CD8-positive, alpha-beta memory T cell (primary cell): ENCODE measurements at places on chromosomes 11 and 22. TPM values are rescaled to one million over a fixed set of nuclear protein-coding genes. Genes with fewer than 3 reads are reported as not detected.
A peak's percentile ranks its signal among the peaks of the same experiment; 100 is the strongest.

Gene FOLH1
- not detected for total RNA-seq

Gene SAA4
- not detected for total RNA-seq

Gene CDCA5
- total RNA-seq: 94.9 TPM

Gene GPHA2
- total RNA-seq: not detected

Gene NCAPD3
- 76.7 TPM for total RNA-seq

Gene GGT1
- 36.9 TPM for total RNA-seq

Gene ACTN3
- total RNA-seq: 0.33 TPM

Gene MRGPRX3
- total RNA-seq: not detected

Gene CLDN5
- total RNA-seq: not detected

GRCh38 chr22:22546490-22546889, 12.6 kb downstream of the PRAME start:
- no peaks in the 10 kb centered on the region for H3K27me3 ChIP-seq
- no peak overlapping the region for H3K27ac ChIP-seq
- H3K4me1 ChIP-seq: no peaks in the 10 kb centered on the region
- no peak for DNase-seq
- no peaks in the 10 kb centered on the region for H3K36me3 ChIP-seq

DNA sequence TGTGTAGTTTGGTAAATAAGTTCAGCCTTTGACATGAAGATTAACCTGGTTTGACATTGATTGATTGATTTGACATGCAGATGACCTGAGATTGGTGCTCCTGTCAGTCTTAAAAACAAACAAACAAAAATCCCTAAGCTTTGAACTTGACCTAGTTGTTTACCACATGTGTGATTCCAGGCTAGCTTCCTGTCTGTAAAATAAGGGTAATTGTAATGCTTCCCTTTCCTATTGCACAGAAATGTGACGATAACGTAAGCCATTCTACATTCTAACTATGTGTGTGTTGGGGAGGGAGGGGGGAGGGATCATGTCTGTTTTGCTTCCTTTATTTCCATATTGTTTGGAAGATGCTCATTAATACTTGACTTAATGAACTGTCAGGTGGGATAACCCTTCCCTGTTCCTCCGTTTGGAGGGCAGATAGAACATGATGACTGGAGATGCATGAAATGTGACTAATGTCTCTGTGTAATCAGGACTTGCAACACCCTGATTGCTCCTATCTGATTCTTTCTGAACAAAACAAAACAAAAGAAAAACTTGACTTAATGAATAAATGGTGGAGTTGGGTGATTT, 106.1 kb upstream of the CLMP start:
- no peaks in the 10 kb centered on the region for H3K27me3 ChIP-seq
- H3K4me3 ChIP-seq: peak overlapping the region; percentile 55
- H3K36me3 ChIP-seq: no peaks in the 10 kb centered on the region

- no peak for DNase-seq
- H3K4me3 ChIP-seq: no peak overlapping the region
- H3K4me1 ChIP-seq: no peaks in the 10 kb centered on the region
These were observed 25.1 kb downstream of the SBF2 start for GRCh38 chr11:10268746-10269488.

DNA sequence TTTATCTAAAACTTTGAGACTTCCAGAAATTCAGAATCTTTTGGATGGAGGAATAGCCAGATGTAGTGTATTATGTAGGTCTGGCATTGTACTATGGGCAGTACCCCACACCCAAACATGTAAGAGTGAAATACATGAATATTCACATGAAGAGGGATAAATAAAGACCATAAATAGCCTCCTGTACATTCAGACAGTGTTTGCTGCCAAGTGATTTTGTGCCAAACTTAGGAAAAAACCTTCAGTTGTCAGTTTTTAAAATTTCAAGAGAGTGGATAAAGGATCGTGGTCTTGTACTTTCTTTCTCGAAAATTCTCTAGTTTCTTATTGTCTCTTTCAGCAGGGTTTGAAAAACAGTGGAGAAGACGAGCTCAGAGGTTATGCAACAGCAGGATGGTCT, 150.3 kb upstream of the LARGE1 start:
- DNase-seq: no peak
- no peaks in the 10 kb centered on the region for H3K27me3 ChIP-seq
- H3K4me3 ChIP-seq: no peak overlapping the region
- H3K36me3 ChIP-seq: no peaks in the 10 kb centered on the region
- H3K4me1 ChIP-seq: no peaks in the 10 kb centered on the region

- H3K4me3 ChIP-seq: no peak overlapping the region
- H3K36me3 ChIP-seq: no peaks in the 10 kb centered on the region
- H3K4me1 ChIP-seq: peaks cover 11% of the 10 kb centered on the region
These were observed 560 bp downstream of the PHOX2A start for GRCh38 chr11:72243173-72244059.

GRCh38 chr11:105611572-105612441, 1.9 kb downstream of the GRIA4 start:
- H3K4me1 ChIP-seq: no peaks in the 10 kb centered on the region
- no peaks in the 10 kb centered on the region for H3K27me3 ChIP-seq
- no peak overlapping the region for H3K27ac ChIP-seq
- no peak overlapping the region for H3K4me3 ChIP-seq
- no peak for DNase-seq
- H3K36me3 ChIP-seq: no peaks in the 10 kb centered on the region

GRCh38 chr22:44269117-44269498, 43.6 kb downstream of the SHISAL1 start:
- no peaks in the 10 kb centered on the region for H3K4me1 ChIP-seq
- H3K4me3 ChIP-seq: no peak overlapping the region
- no peaks in the 10 kb centered on the region for H3K36me3 ChIP-seq
- DNase-seq: no peak
- no peaks in the 10 kb centered on the region for H3K27me3 ChIP-seq

GRCh38 chr22:49163960-49164690, 663.5 kb downstream of the BRD1 start:
- H3K4me3 ChIP-seq: no peak overlapping the region
- no peaks in the 10 kb centered on the region for H3K36me3 ChIP-seq
- DNase-seq: peak; percentile 12
- H3K27ac ChIP-seq: no peak overlapping the region
- H3K27me3 ChIP-seq: no peaks in the 10 kb centered on the region

GRCh38 chr11:118415739-118416068, 14.3 kb downstream of the ATP5MG start:
- DNase-seq: no peak
- H3K4me1 ChIP-seq: no peaks in the 10 kb centered on the region
- no peaks in the 10 kb centered on the region for H3K36me3 ChIP-seq
- peak overlapping the region; percentile 10 for H3K27ac ChIP-seq
- no peak overlapping the region for H3K4me3 ChIP-seq

GRCh38 chr11:100581318-100581717, 105.8 kb upstream of the ARHGAP42 start:
- no peak for DNase-seq
- no peaks in the 10 kb centered on the region for H3K36me3 ChIP-seq
- H3K4me3 ChIP-seq: no peak overlapping the region
- H3K27me3 ChIP-seq: no peaks in the 10 kb centered on the region

DNA sequence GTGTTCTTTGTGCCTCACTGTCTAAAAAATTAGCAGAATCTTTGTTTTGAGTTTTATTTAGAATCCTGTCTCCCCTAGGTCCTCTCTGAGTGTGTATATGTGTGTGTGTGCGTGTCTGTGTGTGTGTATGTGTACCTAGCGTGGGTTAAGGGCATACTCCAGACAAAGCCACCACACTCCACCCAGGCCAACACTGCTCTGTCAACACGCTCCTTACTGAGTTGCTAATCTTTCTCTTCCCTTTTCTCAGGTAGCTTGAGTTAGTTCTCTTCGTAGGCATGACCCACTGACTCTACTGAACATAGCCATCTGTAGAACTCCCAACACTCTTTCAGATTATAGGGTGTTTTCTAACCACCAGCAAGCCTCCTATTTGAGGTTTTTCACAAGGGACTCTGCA, 131.1 kb downstream of the LRRC4C start:
- no peaks in the 10 kb centered on the region for H3K4me1 ChIP-seq
- no peak overlapping the region for H3K27ac ChIP-seq
- no peaks in the 10 kb centered on the region for H3K36me3 ChIP-seq
- H3K27me3 ChIP-seq: no peaks in the 10 kb centered on the region
- H3K4me3 ChIP-seq: no peak overlapping the region

DNA sequence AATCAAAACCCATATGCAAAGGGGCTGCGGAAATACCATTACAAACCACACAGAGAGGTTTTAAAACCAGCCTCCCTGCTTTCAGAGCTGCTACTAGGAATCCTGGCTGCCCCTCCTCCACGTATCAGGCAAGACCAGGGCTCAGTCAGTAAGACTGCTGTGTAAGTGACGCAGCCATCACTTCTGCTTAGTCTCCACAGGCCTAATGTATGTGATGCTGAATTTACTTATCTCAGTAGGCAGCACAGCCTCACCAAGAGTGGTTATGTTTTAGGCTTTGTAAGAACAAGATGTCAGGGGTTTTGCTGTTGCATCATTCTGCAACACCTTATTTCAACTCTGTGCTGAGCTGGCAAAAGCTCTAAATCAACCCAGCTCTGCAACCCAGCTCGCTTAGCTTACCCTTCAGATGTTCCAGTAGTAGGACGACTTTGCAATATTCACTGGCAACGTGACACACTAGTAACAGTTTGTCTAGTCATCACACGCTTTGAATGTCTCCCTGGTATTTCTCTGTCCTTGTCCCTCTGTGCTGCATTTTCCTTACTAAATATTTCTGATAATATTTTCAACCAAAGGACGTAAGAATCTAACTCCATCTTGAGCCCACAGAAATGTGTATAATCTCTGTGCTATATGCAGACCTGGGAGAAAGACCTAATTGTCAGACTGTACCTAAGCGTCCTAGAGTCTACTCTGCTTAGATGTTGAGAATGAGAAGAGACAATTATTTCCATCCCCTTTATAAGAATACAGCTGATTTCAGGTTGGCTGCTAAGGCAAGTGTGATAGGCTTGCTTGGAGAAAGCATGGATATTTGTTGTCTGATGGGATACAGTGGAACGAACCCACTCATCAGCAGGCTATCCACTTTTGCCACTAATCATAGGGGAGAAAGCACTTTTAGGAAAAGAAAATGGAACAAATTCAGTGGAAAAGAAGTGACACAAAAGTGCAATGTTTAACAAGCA, 72.2 kb downstream of the LARGE2 start:
- peaks cover 9% of the 10 kb centered on the region for H3K4me1 ChIP-seq
- no peaks in the 10 kb centered on the region for H3K27me3 ChIP-seq
- no peak overlapping the region for H3K4me3 ChIP-seq
- H3K36me3 ChIP-seq: no peaks in the 10 kb centered on the region
